ENCODE measurements at places on chromosomes 4 and X. TPM values are rescaled to one million over a fixed set of nuclear protein-coding genes. Genes with fewer than 3 reads are reported as not detected.

DNA sequence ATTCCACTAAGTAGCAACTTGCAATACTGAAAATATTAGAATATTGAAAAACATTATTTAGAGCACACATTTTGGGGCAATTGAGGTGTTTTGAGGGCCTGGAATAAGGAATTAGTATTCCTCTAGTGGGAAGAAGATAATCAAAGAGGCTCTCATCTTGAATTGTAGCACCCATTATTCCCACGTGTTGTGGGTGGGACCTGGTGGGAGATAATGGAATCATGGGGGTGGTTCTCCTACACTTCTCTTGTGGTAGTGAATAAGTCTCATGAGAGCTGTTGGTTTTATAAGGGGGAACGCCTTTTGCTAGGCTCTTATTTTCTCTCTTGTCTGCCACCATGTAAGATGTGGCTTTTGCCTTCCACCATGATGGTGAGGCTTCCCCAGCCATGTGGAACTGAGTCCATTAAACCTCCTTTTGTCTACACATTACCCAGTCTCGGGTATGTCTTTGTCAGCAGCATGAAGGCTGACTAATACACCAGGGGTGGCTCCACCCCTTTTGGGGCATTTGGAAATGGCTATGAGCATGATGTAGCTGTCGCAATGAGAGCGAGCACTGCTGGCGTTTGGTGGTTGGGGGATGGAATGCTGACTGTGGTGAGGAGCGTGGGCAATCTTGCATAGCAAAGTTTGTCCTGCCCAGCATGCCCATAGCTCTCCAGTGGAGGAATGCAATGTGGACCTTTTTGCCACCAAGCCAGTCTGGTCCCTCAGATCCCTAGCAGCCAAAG is 308.2 kb downstream of the FRMPD4 start:
- no peak for DNase-seq

DNA sequence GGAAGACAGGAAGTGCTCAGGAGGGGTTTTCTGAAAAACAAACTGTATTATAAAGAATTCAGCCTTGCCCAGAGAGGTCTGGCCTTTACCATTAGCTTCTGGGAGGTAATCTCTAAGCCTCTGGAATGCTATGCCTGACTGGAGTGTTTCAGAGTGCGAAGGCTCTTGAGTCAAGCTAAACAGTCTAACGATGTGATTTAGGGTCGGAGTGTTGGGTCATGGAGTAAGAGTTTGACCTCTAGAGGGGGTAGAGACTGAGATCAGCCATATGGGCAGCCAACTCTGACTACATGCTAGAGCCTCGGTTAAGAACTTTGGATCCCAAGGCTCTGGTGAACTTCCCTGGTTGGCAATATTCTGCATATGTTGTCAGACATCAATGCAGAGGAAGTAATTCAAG is 15.0 kb downstream of the BOD1L1 start:
- DNase-seq, result no peak

DNA sequence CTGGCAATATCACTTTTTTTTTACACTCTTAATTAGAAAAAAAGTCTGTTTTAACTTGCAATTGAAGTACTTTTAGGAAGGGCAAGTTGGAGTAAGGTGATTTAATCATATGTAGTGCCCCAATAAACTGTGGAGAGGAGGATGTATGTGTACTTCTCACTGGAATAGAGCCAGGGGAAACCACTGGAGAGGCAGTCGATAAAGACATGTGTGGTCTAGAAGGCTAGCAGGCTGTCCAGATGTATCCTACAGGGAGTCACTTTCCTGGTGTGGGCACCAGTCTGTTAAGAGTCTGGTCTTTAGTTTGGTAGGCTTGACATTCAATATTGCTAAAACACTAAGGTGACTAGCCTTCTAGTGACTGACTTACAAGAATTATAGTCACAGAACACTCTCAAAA is 9.6 kb upstream of the SGMS2 start:
- DNase-seq, result no peak

- peak; percentile 5 for DNase-seq
Measured at GRCh38 chrX:1397441-1398270, 5.7 kb upstream of the SLC25A6 start.

- no peak for DNase-seq
Measured at GRCh38 chr4:140223056-140223810, 69.2 kb upstream of the MAML3 start.

Gene TRIM61
- 2.3 TPM for total RNA-seq

DNA sequence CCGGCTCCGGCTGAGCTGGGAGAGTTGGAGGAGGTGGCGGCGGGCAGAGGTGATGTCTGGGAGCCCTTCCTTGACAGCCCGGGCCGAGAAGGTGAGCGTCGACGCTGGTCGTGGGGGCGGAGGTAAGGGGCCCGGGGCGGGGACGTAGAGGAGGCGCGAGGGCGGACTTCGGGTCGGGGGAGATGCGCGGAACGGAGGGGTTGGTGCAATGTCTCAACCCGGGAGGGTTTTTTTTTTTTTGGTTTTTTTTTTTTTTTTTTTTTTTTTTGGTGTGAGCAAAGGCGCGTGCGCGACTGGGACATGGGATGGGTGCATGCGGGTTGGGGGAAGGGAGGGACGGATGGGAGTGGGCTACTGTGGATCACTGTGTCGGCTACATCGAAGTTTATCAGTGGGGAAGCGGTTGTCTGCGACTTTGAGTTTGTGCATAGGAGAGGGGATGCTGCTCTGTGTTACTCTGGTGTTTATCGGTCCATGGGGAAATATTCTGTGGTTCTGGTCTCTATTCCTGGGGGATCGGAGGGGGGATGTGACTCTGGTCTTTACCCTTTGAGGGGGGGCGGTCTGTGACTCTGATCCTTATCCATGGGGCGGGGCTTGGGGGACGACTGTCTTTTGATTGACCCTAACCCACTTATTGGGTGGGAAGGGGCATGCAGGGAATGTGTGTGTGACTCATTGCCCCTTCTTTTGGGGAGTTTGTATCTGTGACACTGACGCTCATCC is 537 bp downstream of the RBM10 start:
- DNase-seq, result no peak

Gene EDA
- 7.3 TPM for total RNA-seq

Gene MAGEB2
- total RNA-seq, result not detected

- no peak for DNase-seq
Measured at GRCh38 chr4:21898101-21898500, 50.5 kb downstream of the KCNIP4 start.

Gene SAT1
- total RNA-seq, result 99.7 TPM

Gene YY2
- 0.30 TPM for total RNA-seq

Measured in left ventricle myocardium inferior (tissue), 1 donor.